ENCODE measurements at places on chromosomes 7 and 10.
A peak's percentile ranks its signal among the peaks of the same experiment; 100 is the strongest.

- DNase-seq, result peak; percentile 48
Observed at GRCh38 chr10:122567056-122567660, 6.6 kb downstream of the DMBT1 start.

DNA sequence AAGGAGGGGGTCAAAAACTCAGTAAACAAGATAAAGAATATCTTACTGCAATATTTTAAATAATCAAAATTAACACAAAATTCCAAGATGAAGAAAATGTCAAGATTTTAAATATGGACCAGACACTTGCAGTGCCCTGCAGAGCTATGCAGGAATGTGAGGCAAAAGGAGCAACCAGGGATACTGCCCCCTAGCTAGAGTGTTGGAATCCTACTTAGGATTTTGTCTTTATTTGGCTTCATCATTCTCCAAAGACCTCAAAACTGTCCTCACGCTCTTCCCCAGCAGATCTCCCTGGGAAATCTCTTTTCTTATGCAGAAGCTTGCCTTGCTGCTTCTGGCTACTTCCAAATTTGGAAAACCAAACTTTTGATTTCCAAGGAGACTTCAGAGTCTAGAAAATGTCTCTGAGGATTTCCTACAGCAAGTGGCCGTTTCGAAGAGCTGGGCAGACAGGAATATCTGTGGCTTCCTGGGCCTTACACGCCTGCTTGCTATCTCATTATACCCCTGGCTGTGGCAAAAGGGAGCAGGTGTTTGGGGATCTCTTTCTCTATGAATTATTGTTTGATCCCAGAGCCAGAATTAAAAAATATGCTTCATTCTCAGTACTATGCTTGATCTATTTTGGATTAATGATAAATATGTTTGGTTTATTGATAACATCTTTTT, 232.2 kb upstream of the BMPER start:
- no peak for DNase-seq

- DNase-seq, result peak; percentile 88
Observed at GRCh38 chr7:43785420-43785819, 26.9 kb downstream of the BLVRA start.

GRCh38 chr10:59595593-59595992, 114.1 kb downstream of the SLC16A9 start:
- no peak for DNase-seq

DNA sequence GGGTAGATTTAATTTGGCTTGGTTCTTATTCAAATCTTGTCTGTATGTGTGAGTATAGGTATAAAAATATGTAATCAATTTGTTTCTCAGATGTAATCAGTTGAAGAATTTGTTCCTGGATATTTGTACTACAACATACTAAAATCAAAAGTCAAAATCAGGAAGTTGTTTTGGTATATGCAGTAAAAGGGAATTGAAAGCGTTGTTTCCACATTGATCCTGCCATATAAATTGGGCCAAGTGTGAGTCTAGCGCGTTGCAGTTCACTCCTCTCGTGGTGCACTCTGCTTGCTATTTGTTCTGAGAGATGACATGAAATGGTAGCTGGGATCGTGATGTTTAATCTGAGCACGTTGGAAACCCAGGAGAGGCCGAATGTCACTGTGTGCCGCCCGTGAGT, 55.9 kb downstream of the SHH start:
- DNase-seq, result no peak

Data from AG20443 (cell line).